ENCODE measurements at places on chromosomes 7 and 10.

DNA sequence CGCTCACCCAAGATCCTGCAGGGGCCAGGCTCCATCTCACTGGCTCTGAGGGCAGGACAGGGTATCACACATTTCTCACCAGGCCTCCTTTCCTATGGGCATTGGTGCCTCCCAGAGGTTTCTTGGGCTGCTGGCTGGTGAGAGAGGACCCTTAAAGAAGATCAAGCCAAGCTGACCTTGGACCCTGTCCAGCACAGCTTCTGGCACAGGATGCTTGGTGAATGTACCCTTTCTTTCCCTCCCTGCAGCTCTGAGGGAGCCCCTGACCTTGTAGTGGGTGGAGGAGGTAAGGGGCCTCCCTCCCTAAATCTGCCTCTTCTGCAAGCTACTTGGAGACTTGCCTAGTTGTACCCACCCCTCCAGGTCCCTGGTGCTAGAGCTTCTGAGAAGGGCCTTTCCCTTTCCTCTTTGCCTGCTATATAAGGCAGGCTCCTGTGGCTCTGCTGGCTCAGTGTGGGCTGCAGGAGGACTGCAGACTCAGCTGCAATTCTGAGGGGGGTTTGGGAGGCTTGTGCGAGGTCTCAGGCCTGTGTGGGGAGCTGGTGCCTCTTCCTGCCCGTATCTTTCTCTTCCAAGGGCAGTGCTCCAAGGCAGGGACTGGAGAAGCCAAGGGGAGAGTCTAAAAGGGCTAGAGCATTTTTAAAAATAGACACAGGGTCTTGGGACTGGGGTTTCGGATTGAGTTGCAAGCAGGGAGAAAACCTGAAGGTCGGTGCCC lies 11.7 kb upstream of the TRIM8 start:
- no peak for DNase-seq

- DNase-seq = no peak
These were observed 455.4 kb upstream of the C7orf33 start for GRCh38 chr7:148135116-148135515.

DNA sequence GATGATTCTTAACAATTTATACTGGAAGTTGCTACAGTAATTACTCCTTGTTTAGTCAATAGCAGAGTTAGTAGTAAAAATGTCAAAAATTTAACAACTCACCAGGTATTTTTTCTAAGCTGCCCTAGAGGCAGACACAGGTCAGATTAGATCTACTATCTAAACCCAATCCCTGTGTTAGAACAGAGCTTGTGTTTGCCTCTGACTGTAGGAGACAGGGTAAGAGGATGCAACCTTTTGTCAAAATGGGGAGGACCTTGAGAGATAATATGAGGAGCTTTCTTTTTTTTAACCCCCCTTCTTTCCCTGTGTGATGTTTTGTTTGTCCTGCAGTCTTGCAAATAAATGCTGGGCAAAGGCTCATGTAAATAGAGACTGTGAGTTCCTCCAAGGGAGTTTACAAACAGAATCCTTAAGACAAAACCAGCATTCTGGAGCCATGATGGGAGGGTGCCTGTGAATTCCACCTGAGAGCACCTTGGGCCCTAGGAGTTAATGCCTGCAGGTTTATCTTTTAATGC lies 353.1 kb downstream of the GATA3 start:
- no peak for DNase-seq

GRCh38 chr10:9243941-9244411 lies 1189.5 kb downstream of the GATA3 start:
- DNase-seq = no peak

DNA sequence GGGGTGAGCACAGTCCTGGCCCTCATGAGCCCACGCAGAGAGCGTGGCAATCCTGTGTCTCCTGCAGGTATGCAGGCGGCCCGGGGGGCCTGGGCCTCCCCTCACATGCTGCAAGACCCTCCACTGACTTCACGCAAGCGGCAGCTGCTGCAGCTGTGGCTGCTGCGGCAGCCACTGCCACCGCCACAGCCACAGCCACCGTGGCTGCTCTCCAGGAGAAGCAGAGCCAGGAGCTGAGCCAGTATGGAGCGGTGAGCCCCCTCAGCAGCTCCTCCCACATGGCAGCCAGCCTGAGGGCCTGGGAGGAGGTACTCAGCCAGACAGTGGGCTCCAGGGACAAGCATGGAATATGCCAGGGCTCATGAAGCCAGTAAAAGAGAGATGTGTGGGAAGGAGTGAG lies 8.7 kb downstream of the ZMIZ2 start:
- no peak for DNase-seq

GRCh38 chr10:119688033-119688508 lies 36.9 kb downstream of the BAG3 start:
- DNase-seq = no peak

GRCh38 chr7:38463277-38464225 lies 167.6 kb downstream of the AMPH start:
- DNase-seq = no peak

GRCh38 chr10:124288486-124288885 lies 130.2 kb downstream of the OAT start:
- DNase-seq = no peak

DNA sequence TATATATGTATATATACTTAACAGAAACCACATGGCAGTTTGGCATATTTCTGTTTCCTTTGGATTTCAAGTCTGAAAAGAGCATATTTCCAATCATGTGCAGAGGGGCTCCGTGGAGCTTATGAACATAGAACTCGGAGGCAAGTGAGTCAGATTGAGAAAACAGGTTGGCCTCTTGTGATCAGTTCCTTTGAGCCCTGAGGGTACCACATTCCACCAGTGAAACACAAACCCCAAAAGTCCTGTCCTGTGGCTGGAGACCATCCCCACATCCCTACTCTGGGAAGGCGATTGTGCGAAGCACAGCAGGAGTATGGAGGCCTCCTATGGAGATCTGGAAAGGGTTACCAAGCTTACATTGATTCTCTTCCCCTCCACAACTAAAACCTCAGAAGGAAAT lies 196.7 kb upstream of the TMEM72 start:
- DNase-seq = no peak

GRCh38 chr7:8143151-8143874 lies 118.7 kb downstream of the ICA1 start:
- DNase-seq = no peak

GRCh38 chr7:139937715-139938114 lies 108.7 kb downstream of the TBXAS1 start:
- DNase-seq = no peak

DNA sequence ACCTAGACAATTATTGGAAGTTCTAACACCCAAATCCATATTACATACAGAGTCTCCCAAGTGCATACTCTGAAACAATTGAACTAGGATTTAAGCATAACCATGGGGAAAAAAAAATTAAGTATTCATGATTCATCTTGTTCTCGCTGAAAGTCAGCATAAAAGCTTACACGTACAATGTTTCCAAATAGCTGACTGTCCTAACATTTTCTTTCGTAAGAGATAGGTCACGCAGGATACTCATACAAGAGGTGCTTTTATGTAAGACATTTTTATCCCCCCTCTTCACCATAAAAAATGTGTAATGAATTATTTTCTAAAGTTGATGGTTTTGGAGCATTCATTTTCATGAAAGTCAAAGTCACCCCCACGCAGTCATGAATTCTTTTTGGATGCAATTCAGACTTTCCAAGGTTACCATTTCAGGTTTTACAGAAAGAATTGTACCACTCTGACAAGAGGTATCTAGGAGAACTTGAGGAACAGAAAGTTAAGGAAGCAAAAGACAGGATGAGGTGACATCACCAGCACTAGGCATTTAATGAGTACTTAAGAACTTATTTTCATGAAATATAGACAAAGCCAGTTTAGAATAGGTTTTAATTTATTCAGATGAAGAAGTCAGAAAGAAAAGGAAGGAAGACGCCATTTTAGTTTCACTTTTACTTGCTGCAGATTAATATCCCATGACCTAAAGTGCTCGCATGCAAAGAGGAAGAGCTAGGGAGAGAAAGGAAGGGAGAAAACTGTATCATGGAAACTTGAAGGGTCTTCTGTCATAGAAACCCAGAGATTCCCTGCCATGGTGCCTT lies 55.8 kb downstream of the TMEM26 start:
- DNase-seq = peak; percentile 20

- DNase-seq = no peak
These were observed 139.4 kb upstream of the PHYHIPL start for GRCh38 chr10:59037018-59037389.

All from T-helper 1 cell (primary cell).